ENCODE measurements at places on chromosomes 4 and X.

- DNase-seq, result no peak
Observed at GRCh38 chr4:66266035-66266434, 595.7 kb upstream of the EPHA5 start.

DNA sequence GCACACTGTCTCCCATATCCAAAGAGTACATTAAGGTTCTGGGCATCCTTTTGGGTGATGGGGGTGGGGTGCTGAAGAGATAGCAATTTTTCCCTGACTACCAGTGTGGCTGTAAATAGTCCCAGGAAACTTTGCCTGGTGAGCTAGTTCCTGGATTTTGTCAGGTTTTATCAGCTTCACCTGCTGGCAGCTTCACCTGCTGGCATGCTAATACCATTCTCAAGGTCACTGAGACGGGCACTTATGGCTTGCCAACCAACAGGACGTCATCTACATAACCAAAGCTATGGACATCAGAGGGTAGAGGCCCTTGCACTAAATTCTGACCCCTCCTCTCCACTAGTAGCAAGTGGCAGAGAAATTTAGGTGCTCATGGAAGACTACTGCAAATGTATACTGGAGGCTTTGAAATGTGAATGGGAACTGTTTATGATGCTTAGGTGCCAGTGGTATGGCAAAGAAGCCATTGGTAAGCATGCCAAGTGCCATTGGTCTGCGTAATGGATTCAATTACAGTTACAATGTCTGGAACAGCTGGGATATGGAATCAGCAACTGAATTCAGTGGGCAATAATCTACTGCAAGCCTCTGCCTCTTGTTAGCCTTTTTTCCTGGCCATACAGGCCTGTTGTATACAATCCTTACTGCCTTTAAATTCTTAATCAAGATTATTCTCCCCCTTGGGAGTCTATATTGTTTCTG is 71.6 kb upstream of the SH3RF1 start:
- no peak for DNase-seq

- DNase-seq, result no peak
Observed at GRCh38 chr4:87527431-87528220, 1.6 kb downstream of the SPARCL1 start.

- DNase-seq, result no peak
Observed at GRCh38 chr4:83599183-83599582, 63.3 kb downstream of the GPAT3 start.

DNA sequence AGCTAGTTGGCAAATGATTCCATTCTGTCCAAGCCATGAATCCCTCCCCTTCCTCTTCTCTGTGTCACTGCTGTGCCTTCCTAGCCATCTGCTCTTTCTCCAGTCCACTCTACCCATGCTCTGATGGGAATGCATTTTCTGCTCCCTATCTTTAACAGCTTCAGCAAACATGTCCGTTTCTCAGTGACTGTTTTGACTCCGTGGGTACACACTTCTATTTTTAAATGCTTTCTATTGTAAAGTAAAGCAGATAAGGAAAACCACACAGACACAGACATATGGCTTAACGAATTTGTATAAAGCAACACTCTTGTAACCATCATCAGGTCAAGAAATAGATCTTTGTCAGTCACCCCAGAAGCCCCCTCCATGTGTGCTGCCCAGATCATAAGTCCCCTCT is 72.4 kb upstream of the KLHL13 start:
- no peak for DNase-seq

DNA sequence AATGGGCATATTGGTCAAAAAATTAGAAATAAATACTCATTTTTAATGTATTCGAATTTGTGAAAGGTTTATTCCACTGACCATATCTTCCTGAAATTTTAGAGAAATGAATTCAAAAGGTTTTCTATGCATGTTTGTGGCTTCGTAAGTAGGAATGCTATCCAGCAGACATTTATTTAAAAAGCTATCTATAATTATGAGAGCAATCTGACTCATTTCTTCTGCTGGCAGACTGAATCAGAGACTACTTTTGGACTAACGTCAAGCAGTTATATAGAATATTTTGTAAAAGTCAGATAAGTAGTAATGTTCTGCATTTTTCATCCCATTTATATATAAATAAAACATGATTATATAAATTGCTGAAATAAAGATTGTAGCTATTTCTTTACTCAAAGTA is 125.0 kb downstream of the SPCS3 start:
- DNase-seq, result no peak

Measured in stimulated activated CD8-positive, alpha-beta memory T cell treated with anti-CD3 and anti-CD28 coated beads, Interleukin-15, amount 100 ng/mL, for 1 hour (primary cell).